ENCODE measurements at places on chromosomes 13 and 19. TPM values are rescaled to one million over a fixed set of nuclear protein-coding genes. Genes with fewer than 3 reads are reported as not detected.

The TMEM238 gene
- total RNA-seq = 1.6 TPM

The CEACAM21 gene
- not detected for total RNA-seq

The MBD3 gene
- 51.5 TPM for total RNA-seq

The PPM1N gene
- total RNA-seq = 8.3 TPM

The SLC8A2 gene
- total RNA-seq = 0.32 TPM
